Eye (tissue), 1 donor: ENCODE measurements at places on chromosomes 12 and 14.

DNA sequence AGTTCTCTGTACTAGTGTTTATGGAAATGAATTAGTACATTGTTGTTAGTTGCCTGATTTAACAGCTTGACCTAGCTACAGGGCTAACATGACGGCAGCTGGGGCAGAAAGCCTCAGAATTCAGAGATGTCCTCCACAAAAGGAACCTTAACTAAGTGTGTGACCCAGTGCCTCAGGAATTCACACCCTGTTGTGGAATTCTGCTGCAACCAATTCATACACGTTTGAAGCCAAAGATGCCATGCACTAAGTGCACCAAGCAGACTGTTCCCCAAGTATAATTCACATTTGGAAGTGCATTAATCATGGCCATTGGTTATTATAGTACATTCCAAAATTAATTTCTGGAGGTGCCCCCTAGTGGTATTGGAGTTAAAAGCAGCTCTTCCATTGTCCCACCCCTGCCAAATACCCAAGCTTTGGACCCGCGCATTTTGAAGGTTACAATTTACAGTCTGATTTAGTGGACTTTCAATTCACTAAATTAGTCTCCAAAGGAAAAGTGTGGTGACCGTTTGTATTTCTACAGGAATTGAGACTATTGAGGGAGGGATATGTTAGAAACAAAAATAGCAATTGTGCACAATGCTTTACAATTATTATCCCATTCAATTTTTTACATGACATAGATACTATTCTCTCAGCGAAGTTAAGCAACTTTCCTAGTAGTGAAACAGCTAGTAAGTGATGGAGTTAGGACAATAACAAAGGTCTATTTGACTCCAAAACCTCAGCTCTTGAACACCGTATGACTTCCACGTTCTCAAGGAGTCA lies 85.9 kb downstream of the PAX9 start:
- no peak for DNase-seq

- no peak for DNase-seq
Measured at GRCh38 chr12:113144806-113145205, 4.7 kb upstream of the CFAP73 start.

- DNase-seq, result no peak
Measured at GRCh38 chr14:99035268-99035667, 236.7 kb downstream of the BCL11B start.

GRCh38 chr14:89681086-89682018 lies 264.3 kb upstream of the FOXN3 start:
- no peak for DNase-seq

GRCh38 chr12:92210071-92210470 lies 64.4 kb upstream of the BTG1 start:
- no peak for DNase-seq

DNA sequence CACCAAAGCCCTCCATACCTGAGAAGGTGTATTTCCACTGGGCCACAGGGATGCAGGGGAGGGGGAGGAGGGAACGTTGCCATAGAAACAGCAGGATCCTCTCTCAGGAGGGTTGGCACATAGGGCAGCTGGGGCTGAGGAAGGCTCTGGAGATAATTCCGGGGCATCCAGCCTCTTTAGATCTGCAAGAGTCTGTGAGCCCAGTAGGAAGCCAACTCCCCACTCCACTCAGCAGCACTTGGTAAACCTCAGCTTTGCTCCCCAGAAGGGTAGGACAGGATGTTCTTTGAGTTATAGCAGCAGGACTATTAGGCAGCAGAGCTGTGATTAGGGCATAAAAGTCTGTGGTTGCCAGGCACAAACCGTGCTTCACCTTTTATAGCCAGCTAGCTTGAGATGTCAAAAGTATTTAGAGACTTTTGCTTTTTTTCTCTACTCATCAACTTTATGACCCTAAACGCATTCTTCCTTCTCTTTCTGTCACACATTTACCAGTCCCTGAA lies 7.8 kb upstream of the PLEKHG3 start:
- DNase-seq, result no peak

- no peak for DNase-seq
Measured at GRCh38 chr12:131682510-131682895, 28.4 kb upstream of the SFSWAP start.
